ENCODE measurements at places on chromosomes 3 and 15.
A peak's percentile ranks its signal among the peaks of the same experiment; 100 is the strongest.

DNA sequence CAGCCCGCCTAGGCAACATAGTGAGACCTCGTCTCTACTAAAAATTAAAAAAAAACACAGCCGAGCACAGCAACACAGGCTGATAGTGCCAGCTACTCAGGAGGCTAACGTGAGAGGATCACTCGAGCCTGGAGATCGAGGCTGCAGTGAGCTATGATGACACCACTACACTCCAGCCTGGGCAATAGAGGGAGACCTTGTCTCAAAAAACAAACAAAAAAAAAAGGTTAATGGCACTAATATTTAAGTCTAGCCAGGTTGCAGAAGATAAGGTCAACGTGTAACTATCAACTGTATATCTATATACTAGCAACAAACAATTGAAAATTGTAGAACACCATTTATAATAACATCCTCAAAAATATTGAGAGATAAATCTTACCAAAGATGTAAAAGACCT, 75.1 kb downstream of the MYO9A start:
- DNase-seq = no peak

GRCh38 chr3:156751461-156752025, 74.6 kb upstream of the LEKR1 start:
- peak; percentile 97 for DNase-seq

DNA sequence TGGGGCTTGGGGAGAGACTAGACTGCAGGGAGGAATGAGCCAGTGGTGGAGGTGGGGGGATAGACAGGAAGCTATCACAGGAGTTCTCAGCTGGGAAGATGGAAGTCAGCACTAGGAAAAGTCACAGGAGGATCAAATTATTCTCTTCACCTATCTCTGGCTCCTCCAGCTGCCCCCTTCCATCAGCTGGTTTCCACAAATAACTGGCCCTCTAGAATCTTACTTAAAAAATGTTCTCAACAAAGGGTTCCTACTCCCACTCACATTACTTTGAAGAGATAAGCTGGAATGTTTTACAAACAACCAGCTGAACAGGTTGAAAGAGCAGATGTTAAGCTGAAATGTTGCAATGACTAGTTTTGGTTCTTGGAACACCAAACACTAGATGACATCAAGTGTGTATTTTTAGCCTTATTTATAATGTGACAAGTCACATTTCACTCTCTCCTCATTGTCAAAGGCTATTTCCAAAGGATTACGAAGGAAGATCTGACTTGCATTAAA, 102.7 kb upstream of the AADACL2 start:
- DNase-seq = no peak

GRCh38 chr3:1962396-1963088, 136.1 kb upstream of the CNTN4 start:
- DNase-seq = no peak

DNA sequence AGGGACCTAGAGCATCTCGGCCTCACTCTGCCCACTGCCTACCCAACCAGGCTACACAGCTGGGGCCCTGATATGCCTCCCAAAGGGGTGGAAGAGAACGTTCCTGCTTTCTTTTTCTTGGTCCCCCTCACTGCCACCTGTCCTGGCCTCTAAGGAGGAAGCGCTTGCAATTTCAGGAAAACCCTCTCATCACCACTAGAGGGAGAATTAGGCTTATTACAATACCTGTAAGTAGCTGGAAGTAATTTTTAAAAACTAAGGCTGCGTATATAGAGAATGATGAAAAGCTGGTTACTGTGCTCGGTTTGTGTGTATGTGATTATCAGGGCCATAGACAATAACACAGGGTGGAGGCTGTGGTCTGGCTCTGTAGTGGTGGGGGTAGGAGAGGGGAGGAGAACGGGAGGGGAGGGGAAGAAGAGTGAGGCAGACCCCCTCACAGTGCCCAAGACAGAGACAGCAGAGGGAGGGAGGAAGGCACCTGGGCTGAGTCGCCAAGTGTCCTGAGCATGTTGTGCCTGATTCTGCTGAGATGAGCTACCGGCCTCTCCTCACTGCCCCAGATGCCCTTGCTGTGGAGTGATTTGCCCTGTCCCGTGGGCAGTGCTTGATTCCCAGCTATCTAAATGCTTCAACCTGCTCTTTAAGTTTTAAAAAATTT, 3.3 kb downstream of the GABRG3 start:
- no peak for DNase-seq

GRCh38 chr3:105238367-105238766, 128.3 kb upstream of the ALCAM start:
- no peak for DNase-seq

DNA sequence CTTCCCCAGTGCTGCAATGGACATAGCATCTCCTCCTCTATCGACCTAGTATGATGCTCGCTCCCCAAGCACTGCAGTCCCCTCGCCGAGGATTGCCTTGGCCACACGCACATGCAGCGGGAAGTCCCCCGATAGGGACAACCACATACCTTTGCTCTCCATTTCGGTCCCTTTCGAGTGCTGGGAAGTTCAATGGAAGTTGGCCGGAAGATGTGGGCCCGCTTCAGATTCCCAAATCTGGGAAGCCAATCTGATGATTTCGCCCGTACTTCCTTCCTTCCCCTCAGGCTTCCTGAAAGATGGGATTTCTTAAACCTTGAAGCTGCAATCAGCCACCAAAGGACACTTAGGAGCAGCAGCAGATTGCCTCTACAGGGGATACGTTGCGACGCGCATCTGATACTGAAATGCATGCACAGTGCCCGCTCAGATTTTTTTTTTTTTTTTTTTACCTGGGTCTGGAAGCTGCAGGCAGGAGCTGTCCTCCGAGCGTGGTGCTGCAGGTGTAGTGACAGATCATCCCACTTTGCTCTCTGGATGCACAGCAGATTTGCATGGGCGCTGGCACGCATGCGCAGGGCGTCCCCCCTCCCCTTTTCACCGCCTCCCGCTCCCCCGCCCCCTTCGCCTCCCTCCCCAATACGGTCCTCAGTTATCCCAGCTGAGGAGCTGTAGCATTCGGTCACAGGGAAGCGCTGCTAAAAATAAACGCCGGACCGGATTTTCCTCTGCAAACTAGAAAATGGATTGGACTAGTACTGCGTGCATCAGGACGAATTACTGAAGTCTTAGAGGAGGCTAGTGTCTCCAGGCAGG, at the start of gene FGF12:
FGF12 (minus strand) TSS at position 510 of the 816 bp plus-strand sequence.
- DNase-seq = peak; percentile 54

- DNase-seq = no peak
Measured at GRCh38 chr15:63517628-63518027, 13.2 kb downstream of the USP3 start.

- no peak for DNase-seq
Measured at GRCh38 chr15:72248514-72248913, 17.5 kb upstream of the PKM start.

DNA sequence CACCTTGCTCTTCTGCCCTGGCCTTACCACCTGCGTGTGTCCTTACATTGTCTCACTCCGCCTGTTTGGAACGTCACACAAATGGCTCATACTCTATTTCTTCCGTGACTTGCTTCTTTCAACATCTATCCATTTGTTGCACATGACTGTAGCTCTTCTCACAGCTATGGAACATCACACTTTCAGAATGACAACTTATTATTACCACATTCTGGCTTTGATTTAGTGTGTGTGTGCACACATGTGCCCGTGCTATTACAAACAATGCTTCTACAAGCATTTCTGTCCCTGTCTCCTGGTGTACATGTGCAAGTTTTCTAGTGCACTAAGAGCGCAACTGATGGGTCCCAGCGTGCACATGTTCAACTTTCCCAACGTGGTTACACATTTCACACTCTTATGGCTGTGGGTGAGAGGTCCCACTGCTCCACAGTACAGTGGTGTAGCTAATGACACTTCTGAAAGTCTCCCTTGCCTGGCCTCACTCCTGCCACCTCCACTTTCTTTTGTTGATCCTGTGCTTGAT, 37.8 kb downstream of the PTH1R start:
- DNase-seq = no peak

- DNase-seq = no peak
Measured at GRCh38 chr3:56776556-56776950, 25.2 kb downstream of the ARHGEF3 start.

GRCh38 chr3:109926376-109926775, 589.0 kb upstream of the DPPA4 start:
- DNase-seq = no peak

DNA sequence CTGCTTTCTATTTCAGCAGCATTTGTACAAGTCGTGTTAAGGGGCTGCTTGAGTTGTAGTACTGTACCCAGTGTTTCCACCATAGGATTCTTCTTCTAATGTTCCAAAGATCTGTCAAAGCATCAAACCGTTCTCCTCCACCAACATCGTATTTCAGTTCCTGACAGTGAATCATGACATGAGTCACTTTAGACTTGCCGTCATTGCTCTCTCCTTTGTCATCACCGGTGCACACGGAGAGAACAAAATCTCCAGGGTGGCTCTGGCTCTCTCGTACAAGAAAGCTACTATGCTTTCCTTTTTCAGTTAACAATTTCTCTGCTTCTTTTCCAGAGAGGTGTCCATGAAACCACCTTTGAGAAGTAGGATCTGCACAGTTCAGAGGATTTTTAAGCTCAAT, 270.9 kb upstream of the CCDC54 start:
- no peak for DNase-seq

DNA sequence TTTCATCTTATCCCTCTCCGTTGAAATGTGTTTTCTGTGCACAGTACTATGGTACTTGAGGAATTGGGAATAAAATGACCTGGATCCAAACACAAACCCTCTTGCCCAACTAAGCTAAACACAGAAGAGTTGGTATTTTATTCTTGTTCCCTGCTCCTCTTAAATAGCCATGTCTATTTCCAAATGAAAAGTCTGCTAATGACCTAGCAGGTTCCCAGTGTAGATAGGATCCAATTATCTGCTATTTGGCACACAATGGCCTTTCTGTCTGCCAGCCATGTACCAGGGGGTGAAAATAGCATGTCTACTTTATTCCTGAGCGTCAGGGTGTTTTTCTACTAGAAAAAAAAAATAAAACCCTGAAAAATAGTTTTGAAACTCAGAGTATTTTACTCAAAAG, 657.0 kb upstream of the NAALADL2 start:
- DNase-seq = no peak

DNA sequence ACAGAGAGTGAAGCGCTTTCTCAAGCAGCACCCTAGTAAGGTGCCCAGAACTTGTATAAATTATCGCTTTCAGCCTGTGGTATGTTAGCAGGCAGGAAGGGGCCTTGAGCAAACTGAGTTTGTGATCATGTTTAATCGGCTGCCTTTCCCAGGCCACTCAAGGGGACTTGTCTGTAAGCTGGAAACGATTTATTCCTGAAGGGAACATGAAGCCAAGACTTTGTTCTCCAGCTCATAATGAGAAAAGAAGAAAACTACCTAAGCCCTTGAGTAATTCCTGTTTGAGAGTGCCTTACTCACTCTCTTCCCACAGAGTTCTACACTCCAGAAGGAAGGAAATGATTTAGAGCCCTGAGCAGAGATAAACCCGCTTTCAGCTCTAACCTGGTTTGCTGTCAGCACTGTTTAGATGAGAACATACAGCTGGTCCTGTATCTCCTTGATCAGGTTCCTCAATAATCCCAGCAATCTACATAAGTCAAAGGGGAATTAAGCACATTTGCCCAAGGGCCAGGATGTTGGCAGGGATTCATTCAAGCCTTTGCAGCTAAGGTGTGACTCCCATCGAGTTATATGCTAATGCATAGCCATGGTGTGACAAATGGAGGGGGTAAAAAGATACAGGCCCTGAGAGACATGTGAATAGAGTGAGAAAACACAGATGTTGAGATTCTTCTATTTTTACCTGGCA, 187.7 kb upstream of the SLC24A5 start:
- DNase-seq = no peak

DNA sequence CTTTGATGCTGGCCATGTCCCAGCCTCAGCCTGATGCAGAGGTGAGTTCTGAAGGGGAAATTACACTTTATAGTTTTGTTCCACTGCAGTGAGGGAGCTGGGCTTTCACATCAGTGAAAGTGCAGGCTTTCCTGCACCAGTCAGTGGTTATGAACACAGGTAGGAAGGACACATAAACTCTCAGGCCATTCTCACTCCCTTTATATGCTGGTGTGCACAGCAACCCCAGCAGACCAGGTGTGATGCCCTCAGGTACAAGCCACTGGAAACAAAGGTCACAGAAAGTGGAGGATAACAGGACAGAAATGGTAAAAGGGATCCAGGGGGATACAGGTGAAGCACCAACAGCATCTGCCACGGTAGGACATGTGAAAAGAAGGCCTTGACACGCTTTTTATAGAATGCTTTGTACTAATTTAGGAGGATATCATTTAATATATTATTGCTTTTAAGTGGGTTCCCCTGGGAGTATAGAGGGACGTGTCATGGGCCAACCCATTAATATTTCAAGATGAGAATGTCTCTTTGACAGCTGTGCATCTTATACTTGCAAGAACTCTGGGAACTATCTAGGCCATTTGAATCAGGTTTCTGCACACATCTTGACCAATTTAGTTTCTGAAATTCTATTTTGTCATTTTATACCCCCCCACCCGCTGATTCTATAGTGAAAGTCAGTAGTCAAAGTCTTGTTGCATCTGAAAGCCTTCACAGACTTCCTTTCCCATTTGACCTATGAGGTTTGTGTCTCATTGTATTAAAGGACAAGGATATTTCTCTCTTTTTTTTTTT, 25.0 kb upstream of the BLM start:
- no peak for DNase-seq

- no peak for DNase-seq
Measured at GRCh38 chr15:95577927-95578326, 752.6 kb upstream of the NR2F2 start.

DNA sequence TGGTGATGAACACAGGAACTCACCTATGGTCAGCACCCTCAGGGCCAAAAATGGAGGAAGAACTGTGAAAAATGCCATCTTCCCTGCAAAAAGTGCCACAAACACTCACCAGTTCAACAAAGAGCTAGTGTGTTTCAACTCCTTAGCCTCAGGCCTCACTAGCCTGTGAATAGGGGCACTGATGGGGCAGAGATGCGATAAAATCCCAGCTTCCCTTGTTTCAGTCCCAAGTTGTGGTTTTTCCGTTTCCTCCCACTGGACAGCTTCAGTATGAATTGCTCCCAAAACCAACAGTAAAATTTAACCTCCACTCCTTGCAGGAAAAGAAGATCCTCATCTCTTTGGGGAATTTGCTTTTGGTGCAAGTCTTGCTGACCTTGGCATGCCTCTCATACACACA, 117.4 kb upstream of the ADAMTS9 start:
- DNase-seq = no peak

- DNase-seq = no peak
Measured at GRCh38 chr15:35136321-35137189, 51.5 kb upstream of the NANOGP8 start.

GRCh38 chr3:17730318-17730967, 12.0 kb downstream of the TBC1D5 start:
- peak; percentile 68 for DNase-seq

Data from MG63 (cell line).